T47D (cell line): ENCODE measurements at places on chromosomes 12 and 14.
A peak's percentile ranks its signal among the peaks of the same experiment; 100 is the strongest.

DNA sequence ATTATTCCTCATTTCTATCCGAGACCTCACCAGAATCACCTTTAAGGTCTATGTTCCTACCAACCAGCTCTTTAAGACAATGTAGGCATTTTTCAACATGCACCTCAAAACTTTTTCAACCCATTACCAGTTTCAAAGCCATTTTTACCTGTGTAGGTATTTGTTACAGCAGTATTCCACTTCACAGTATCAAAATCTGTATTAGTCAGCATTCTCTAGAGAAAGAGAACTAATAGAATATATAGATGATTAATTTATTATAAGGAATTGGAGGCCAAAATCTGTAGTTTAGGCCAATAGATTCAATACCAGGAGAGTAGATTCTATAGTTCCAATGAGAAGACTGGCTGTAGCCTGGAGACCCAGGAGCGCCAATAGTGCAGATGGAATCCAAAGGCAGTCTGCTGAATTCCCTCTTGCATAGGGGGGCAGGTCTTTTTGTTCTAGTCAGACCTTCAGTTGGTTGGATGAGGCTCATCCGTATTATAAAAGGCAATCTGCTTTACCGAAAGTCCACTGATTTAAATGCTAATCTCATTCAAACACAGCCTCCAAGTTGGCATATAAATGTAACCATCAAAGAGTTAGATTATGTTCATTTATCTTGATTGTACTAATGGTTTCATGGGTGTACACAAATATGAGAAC is 151.6 kb upstream of the SYT1 start:
- no peak for DNase-seq

DNA sequence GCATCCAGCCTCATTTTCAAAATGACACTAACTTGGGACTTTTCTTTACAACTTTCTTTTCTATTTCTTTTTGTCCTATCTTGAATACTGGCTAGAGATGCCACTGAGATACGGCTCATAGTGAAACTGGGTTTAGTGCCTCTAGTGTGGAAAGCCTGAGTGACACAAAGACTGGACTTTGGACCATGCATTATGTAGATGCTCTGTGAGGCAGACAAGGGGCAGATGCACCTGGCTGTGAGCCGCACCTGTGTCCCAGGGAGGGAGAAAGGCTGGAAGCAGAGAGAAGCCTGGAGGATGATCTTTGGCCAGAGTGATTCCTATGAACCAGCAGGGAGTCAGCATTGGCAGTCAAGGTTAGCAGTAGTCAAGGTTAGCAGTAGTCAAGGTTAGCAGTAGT is 852.3 kb upstream of the TMEM132C start:
- DNase-seq, result no peak

DNA sequence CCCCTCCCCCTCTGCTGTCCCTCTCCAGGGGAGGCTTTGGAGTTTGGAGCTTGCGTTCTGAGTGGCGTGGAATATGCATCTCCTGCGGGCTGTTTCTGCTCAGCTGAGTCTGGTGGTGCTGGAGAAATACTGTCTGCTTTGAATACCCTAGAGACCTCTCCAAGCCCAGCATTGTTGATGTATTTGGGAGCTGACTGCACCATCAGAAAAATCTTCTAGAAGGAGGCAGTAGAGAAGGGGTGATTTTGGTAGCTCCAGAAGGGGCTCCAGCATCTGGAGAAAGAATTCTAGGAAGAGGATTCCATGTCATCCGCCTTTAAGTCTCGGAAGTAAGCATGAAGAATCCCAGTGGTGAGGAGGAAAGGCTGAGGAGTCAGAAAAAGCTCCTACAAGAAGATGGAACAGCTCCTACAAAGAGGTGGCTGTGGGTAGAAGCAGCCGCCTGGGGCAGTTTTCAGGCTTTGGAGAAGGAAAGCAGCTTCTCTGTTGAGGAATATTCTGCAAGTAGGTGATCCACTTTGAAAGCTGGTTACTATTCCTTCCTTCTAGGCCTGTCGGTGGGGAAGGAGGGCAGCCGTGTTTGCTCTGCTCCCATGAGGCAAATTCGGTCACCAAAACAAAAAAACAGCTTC is 9.7 kb downstream of the MLXIP start:
- no peak for DNase-seq

GRCh38 chr12:48157889-48158370 is 615 bp upstream of the ASB8 start:
- DNase-seq, result no peak

DNA sequence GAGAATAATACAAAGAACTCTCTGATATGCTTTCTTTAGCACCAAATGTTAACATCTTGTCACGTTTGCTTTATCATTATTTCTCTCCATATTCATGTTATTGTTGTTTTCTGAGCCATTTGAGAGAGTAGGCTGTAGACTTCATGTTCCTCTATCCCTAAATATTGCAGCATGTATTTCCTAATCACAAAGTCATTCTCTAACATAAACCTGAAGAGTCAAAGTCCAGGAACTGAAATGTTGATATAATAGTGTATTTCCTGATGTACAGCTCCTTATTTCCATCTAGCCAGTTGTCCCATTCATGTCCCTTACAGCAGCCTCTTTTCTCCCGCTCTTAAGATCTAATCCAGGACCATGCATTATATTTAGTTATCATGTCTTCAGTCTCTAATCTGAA is 72.8 kb downstream of the SPATS2 start:
- DNase-seq, result no peak

- DNase-seq, result peak; percentile 77
These were observed 34.3 kb upstream of the TTC7B start for GRCh38 chr14:90850487-90850886.

GRCh38 chr12:20588042-20588441 is 107.1 kb upstream of the SLCO1C1 start:
- DNase-seq, result no peak

GRCh38 chr12:92690601-92691000 is 12.2 kb upstream of the PLEKHG7 start:
- DNase-seq, result no peak

DNA sequence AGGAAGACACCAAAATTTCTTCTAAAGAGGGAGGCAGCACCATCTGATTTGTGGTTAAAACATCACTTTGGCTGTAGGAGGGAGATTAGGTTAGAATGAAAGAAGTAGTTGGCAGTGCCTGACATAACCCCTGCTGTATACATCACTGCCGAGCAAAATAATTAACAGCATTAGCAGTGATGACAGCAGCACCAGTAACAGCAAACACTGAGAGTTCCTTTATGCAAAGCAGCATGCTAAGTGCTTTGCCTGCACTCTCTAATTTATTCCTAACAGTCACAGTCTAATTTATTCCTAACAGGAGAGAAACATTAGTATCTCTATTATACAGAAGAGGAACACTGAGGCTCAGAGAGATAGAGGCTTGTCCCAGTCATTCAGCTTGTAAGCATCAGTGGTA is 1469.7 kb downstream of the AACS start:
- DNase-seq, result no peak

GRCh38 chr12:120680165-120680738 is 6.7 kb upstream of the MLEC start:
- no peak for DNase-seq

DNA sequence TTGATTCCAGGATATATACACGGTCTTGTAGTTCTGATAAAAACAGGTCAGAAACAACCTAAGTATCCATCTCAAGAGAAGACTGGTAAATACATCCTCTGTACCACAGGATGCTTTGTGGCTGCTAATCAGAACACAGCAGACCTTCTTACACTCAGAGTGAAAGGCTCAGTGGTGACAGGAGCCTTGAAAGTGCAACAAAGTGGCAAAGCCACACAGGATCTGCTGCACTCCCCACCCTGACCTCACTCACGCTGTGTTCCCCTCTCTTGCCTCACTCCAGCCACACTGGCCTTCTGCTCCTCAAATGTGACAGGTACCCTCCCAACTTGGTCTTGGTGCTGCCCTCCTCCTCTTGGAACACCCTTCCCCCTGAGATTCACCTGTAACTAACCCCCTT is 98.1 kb upstream of the GRIP1 start:
- no peak for DNase-seq

DNA sequence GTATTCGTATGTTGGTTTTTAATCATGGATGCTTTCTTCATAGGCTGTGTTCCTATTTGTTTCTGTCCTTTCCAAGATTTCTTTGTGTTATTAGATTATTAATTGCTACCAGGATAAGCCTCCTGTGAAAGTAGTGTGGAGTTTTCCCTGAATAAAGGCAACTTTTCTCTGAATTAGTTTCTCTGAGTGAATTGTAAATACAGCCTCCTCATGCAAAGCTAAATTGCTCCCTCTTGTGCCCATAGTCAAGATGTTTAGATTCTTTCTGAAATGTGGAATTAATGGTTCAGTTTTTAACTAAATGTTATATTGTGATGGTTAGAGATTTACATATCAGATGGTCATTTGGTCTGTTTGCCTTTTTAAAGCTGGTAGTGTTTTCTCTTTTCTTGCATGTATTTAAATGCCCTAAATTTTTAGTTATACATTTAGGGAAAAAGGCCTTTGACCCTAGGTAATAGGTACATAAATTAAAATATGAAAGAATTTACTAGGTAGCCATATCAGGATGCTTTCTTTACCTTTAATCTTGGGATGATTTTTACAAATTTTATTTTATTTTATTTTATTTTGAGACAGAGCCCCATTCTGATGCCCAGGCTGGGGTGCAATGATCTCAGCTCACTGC is 8.9 kb downstream of the APAF1 start:
- DNase-seq, result peak; percentile 56
